ENCODE measurements at places on chromosomes 3 and 15.

- no peak for DNase-seq
Observed at GRCh38 chr15:75158402-75158801, 43.3 kb upstream of the C15orf39 start.

DNA sequence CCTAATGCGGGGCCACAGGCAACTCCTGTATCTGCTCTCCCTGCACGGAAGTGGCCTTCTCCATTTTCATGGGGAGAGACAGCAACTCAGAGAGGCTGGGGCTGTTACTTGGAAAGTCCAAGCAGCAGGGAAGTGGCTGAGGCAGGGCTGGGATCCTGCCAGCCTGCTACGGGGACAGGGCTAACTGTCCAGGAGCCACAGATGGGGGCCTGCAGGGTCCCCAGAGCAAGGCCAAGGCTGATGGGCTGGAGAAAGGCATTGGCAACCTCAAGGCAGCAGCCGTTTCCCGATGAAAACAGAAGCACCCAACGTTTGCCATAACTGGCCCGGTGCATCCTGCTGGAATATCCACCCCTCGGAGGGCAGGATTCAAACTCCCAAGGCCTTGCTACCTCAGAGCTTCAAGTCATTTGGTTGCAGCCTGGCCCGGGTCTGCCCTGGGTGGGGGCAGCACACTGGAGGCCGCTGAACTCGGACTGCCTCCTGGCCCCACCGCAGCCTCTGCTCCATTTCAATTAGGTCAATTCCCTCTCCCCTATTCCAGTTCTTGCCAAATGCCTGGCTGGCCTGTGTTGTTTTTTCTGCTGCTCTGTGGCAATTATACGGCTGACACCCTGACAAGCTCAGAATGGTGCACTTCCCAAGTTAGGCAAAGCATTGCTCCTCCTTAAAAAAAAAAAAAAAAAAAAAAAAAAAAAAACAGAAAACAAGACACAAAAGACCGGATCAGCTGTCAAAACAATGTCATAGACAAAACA is 143.5 kb downstream of the NUP210 start:
- DNase-seq, result no peak

GRCh38 chr15:77042245-77042919 is 28.5 kb downstream of the TSPAN3 start:
- no peak for DNase-seq

- DNase-seq, result no peak
Observed at GRCh38 chr3:151256749-151257148, 21.6 kb downstream of the P2RY14 start.

GRCh38 chr3:54891540-54891897 is 36.3 kb downstream of the LRTM1 start:
- no peak for DNase-seq

DNA sequence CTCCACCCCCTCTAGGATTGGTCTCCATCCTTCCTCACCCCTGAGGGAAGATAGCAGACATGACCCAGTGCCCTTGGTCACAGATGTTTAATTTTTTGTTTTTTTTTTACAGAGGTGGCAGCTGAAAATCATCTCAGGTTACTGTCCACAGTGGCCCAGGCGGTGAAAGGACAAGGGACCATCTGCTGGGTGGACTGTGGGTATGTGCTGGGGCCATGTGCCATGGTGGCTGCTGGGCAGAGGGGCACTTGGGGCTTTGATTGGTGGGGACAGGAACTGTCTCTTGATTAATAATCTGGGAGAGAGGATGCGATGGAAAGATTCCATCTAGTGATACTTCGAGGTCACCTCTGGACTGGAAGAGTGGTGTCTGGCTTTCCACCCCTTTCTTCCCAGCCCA is 25.4 kb downstream of the PDIA5 start:
- DNase-seq, result no peak

DNA sequence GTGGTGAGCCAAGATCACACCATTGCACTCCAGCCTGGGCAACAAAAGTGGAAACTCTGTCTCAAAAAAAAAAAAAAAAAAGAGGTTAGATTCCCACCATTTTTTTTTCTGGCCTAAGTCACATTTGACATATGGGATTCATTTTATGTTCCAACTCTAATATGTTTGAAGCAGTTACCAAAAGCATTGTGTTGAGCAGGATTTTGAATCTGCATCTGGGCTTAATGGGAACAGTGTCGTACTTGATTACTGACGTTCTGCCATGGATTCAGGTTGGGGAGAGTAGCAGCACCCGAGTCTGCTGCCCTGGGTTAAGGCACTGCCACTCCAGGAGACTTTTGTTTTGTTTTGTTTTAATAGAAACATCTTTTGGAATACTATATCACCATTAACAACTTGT is 348.7 kb upstream of the TBL1XR1 start:
- DNase-seq, result no peak

GRCh38 chr15:29053661-29054131 is 167.9 kb downstream of the APBA2 start:
- no peak for DNase-seq

- DNase-seq, result no peak
Observed at GRCh38 chr3:185594073-185594472, 8.0 kb downstream of the SENP2 start.

DNA sequence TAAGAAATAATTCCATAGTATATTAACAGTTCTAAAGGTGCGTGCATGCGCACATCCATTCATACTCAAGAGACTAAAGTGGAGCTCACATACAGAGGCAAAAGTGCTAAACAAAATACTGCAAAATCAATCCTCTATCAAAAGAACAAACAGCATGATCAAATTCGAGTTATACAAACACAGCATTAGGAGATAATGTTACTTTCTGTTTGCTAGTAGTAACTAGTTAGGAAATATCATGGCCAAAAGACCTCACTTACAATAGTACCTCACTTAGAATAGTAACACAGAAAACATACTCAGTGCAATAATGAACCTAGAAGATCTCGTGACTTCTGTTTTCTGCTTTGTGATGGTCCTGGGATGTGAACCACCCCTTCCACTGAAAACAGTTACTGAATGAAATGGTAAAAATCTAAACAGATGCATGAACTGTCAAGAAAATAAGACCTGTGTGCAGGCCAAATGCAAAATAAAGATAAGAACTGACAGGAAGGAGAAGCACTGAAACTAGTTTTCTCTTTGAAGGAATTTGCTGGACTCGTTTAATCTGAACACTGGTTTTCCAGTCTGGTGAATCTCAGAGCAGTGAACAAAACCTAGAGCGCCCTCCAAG is 20.9 kb upstream of the CEMIP start:
- no peak for DNase-seq

DNA sequence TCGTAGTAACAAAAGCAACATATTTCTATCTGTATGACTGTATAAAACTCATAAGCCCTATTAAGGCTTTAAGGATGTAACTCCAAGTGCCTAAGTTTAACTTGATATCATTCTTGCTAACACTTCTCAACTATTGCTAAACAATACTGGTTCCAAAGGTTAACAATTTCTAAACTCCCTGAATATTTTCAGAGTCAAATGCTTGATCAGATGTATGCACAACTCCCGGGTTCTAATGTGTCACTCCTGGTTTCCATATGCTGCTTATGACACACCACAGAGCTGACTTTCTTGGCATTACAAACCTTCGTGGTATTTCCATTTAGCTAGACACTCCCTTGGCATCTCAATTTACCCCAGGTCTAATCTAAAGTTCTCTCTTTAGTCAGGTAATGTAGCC is 26.3 kb downstream of the DZIP1L start:
- no peak for DNase-seq

- no peak for DNase-seq
Observed at GRCh38 chr3:113844622-113845222, 6.1 kb downstream of the GRAMD1C start.

DNA sequence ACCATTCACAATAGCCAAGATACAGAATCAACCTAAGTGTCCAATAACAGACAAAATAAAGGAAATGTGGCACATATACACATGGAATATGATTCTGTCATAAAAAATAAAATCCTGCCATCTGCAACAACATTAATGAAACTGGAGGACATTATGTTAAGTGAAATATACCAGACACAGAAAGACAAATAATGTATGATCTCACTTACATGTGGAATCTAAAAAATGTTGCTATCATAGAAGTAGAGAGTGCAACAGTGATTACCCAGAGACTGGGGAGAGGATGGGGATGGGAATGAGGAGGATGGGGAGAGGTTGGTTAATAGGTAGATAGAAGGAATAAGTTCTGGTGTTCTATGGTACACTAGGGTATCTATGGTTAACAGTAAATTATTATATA is 28.7 kb downstream of the MRPL3 start:
- no peak for DNase-seq

DNA sequence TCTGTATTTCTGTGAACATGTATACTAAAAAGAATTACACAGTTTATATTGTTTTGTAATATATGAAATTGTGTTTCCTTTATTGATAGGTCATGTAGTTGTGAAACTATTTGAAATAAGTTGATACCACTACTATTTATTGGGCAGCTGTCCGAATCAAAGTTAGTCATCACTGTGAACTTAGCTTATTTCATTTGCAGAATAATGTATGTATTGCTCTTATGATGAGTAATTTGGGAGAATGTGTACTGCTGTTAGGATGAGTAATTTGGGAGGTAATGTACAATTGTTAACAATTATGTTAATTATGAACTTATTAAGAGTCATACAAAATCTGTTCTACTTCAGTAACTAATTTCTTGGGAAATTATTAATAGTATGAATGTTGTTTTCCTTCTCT is 22.2 kb downstream of the FXR1 start:
- DNase-seq, result no peak

- DNase-seq, result no peak
Observed at GRCh38 chr3:110391640-110392395, 679.8 kb upstream of the NECTIN3 start.

GRCh38 chr3:186959029-186959624 is 28.8 kb downstream of the ST6GAL1 start:
- DNase-seq, result no peak

- DNase-seq, result peak; percentile 35
Observed at GRCh38 chr3:196868297-196868661, 559 bp downstream of the SENP5 start.

DNA sequence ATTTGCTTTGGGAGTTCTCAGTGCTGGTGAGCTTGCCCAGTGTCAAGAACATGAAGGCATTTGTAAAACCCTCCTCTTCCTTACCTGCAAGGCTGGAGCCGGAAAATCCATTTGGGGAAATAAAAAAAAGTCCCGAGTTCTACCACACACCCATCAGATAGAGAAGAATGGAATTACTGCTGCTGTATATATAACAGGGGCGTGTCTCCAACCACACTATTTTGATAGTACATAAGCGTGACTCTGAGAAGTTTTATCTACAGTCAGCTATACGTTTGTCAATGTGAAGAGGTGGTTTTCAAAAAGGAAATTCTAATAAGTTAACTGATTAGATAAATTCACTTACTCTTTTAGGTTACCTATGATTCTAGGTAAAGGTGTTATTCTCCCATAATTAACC is 1.3 kb upstream of the CPA3 start:
- DNase-seq, result no peak

- no peak for DNase-seq
Observed at GRCh38 chr15:64985366-64986033, 4.2 kb downstream of the SPG21 start.

DNA sequence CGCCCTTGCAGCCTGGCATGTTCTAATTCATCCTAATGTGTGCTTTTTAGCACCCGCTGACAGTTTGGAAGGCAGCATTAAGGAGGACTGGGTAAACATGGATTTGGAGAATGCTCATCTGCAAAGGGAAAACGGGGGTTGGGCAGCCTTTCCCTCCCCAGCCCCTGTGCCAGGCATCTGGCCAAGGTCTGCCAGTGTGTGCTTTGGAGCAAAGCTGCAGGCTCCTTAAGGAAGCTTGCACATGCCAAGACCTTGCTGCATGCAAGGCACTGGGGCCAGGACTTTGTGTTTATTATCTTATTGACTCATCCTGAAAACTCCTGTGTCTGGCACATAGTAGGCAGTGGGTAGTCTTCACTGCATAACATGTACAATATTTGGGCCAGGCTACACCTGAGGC is 20.1 kb downstream of the FAM3D start:
- DNase-seq, result no peak

- no peak for DNase-seq
Observed at GRCh38 chr3:26592451-26592850, 30.1 kb upstream of the LRRC3B start.

DNA sequence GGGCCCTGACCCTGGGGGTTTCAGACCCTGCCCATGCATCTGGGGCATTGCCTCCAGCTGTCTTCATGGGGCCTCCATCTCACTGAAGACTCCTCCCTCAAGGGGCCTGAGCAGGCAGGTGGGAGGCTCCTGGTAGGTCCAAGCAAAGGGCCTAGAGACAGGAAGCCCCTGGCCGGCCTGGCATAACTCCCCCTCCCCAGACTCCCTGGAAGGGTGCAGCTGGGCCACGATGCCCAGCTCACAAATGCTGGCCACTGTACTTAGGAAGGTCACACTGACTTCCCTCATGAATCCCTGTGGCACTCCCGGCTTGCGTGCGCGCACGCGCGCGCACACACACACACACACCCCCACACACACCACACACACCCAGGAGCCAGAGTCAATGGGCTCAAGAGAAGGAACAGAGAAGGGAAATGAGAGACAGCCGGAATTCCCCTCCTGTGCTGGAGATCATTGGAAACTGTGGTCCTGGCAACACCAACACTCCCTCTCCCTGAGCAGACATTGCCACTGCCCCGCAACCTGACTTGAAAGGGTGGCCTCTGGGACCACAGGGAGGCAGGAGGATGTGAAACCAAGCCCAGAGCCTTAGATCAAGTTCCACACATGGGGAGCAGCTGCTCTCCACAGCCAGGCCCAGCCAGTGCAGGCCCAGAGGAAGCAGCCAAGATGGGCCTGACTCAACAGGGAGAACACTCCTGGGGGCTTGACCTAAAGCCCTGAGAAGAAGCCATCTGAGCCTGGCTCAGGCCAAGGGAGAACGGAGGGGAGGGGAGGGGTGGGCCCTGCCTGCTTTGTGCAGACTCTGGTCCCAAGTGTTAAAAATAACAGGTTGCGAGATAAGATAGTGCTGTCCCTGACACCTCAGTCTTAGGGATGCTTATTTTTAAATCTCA is 69.7 kb downstream of the SCN5A start:
- DNase-seq, result no peak

- no peak for DNase-seq
Observed at GRCh38 chr3:128190501-128190900, 37.2 kb downstream of the EEFSEC start.

DNA sequence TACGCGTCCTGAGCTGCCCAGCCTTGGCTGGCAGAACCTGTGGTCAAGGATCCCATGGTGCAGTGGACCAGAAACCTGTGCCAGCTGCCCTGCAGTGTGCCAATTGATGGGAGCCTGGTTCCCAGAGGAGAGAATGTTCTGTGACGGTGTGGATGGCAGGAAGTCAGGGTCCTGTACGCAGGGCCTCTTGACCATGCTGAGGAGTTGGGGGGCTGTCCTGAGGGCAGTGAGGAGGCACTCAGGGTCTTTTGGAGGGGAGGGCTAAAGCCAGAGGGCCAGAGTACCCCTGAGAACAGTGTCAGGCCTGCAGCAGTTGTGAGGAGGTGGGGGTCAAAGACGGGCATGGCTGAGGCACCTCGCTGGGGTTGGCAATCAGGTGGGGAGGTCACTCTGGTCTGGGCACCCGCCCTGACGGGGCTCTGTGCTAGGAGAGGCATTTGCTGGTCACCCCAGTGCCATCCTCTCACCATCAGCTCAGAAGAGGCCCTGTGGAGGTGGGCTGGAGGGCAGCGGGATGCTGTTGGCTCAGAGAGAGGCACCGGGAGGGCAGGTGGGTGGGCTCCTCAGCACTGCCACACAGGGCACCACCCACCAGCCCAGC is 61.0 kb downstream of the SCN5A start:
- DNase-seq, result no peak

- no peak for DNase-seq
Observed at GRCh38 chr15:83943849-83944404, 290.0 kb downstream of the ADAMTSL3 start.

Measured in stimulated activated naive CD8-positive, alpha-beta T cell treated with anti-CD3 and anti-CD28 coated beads, Interleukin-15, Interleukin-2, amounts not matched to agents 100 U/mL and 50 U/mL, for 24 hours (primary cell).